ENCODE measurements at places on chromosomes 3 and 15.

DNA sequence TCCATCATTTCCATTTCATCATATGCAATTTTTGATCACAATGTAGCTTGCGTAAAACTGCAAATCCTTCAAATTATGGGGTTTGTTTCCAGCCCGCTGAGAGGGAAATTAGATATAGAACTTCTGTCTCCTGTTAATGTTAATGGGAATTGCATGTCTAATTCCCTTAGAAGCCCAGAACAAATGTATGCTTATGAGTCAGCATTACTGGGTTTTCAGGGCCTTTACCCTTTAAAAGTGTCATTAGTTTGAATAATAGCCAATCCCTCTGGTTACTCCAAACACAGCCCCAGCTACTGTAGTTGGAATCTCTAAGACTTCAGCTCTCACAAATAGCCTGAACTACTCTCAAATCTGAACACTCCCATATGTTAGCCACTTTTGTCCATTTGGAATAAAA is 439.4 kb downstream of the C3orf38 start:
- DNase-seq, result no peak

DNA sequence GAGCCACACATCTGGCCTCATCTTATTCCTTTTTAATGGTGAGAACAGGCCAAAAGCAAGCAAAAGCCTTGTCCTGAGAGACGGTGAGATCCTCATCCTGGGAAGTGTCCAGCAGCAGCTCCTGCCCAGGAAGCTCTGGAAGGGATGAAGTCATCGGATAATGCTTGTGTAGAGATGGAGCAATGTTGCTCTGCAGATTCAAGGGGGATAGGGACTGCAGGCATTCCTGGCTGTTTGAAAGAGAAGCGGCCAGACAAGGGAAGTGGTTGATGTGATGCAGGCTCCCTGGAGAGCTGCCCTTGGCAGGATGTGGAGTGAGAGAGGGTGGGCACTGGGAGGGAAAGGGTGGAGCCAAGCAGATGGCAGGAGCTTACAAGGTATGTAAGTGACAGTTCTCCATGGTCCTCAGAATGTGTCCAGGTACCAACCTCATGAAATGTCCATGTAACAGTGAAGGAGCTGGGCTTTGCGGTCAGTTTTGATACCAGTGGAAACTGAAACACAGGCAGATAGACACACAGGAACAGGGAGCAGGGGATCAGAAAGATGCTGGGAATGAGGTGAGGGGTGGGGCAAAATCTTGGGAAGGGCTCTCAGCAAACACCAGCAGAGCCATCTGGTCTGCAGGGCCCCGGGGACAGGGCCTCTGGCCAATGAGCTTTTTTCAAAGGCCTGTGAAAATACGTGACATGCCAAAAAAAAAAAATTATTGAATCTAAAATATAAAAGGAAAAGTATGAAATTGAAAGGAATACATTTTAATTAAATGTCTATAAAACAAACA is 32.2 kb upstream of the LACTB start:
- DNase-seq, result no peak

- DNase-seq, result no peak
These were observed 97.3 kb upstream of the LRIG1 start for GRCh38 chr3:66598168-66598567.

DNA sequence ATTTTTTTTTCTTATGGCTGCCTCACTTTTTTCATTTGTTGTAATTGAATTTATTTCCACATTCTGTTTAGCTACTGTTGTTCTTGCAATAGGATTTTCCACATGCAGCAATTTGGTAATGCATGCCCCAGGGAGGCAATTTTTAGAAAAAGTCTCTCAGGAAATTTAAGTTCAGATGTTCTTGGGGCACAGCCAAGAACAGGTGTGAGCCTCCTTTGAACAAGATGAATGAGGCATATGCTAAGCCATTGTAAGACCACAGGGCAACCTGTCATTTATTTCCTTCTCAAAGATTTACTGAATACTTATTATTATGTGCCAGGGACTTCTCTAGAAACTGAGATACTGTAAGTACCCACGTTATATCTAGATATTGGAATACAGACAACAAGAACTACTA is 549.5 kb downstream of the DIPK2A start:
- DNase-seq, result no peak

All from coronary artery (tissue), 2 donors.